ENCODE measurements at places on chromosomes 1 and 21.

DNA sequence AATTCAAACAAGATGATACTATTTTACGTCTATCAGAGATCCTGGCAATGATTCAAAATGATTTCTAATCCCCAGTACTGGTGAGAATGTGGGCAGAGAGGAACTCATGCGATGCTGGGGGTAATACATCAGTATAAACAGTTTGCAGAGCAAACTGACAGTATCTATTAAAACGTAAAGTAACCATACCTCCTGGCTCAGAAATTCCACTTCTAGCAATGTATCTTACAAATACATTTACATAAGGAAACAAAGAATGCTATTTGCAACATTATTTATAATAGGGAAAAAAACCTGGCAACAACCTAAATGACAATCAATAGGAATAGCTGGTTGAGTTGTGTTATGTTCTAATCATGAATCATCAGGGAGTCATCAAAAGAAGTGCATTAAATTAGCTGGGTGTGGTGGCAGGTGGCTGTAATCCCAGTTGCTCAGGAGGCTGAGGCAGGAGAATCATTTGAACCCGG, 15.9 kb downstream of the RCAN1 start:
- DNase-seq: peak; percentile 23

DNA sequence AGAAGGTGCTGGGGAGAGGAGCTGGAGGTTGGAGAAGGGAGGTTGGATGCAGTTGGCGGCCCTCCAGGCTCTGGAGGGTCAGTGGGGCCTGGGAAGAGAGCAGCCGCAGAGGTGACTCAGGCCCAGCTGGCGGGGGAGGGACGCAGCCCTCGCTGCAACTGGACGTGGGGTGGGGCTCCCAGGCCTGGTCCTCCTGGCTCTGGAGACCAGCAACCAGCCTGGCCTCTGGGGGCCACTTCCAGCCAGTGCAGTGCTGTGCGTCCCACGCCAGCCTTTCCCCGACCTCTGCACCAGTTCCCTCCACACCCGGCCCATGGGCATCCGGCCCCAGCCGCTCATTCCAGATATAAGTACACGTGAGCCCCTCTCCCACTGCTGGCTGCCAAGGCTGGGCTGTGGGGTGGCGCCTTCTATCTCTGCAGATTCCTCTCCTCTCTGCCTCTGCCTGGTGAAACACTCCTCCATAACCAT, 38.0 kb upstream of the COL18A1 start:
- peak; percentile 88 for DNase-seq

DNA sequence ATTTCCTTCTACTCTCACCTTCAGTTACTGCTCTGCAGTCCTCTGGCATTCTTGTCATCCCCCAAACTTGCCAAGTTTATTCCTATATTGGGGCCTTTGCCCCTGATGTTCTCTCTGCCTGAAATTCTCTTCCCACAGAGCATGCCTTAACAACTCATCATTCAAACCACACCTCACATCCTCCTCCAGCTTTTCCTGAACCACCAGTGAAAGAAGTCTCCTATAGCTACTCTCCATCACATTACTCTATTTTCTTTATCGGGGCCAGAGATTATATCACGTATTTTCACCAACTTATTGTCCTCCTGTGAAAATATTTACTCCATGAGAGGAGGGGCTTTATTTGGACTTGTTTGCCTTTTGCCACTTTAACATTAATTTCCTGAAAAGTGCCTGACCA, 32.1 kb downstream of the EXTL2 start:
- peak; percentile 90 for DNase-seq

DNA sequence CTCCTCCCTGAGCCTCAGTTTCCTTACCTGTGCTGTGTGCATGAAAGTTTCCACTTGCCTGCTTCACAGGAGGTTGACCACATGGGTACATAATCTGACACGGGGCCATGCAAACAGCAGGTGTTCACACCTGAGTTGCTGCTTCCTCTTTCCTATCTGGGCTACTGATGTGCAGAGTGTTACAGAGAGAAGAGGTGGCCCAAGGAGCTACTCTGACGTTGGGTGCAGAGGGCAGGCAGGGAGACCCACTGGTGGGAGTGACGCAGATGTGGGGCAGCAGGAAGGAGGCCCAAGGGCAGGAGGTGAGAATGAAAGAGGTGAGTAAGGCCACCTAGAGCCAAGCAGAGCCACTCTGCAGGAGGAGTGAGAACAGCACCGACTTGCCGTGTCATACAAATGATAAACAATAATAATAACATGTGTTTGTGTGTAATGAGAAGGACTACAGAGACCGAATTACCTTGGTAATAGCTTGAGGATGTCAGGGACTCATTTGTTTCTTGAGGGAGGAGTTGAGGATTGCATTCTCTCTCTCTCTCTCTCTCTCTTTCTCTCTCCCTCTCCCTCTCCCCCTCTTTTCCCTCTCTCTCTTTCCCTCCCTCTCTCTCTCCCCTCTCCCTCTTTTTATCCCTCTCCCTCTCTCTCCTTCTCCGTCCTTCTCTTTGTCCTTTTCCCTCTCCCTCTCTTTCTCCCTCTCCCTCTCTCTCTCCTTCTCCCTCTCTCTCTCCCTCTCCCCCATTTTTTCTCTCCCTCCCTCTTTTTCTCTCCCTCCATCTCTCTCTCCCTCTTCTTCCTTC, 87.4 kb upstream of the IGSF21 start:
- DNase-seq: no peak

DNA sequence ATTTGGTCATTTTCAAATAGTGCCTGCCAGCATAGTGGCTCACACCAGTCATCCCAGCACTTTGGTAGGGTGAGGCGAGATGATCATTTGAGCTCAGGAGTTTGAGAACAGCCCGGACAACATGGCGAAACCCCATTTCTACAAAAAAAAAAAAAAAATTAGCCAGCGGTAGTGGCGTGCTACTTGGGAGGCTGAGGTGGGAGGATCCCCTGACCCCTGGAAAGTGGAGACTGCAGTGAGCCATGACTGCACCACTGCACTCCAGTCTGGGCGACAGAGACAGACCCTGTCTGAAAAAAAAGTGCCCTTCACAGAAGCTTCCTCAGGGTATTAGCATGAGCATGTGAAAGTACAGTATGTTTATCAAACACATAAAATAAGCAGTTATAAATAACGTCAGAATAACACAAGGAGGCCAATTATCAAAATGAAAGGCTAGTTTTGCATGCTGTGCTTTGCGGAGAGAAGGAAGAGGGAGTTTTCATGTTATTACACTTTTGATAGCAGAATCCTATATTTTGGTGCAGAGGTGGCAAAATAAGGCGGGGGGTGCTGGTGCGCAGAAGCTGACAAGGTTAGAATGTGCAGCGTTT, 781 bp upstream of the METTL13 start:
- no peak for DNase-seq

- peak; percentile 34 for DNase-seq
Observed at GRCh38 chr1:153697191-153698019, 18.9 kb downstream of the NPR1 start.

GRCh38 chr1:184507604-184508280, 120.9 kb downstream of the C1orf21 start:
- peak; percentile 36 for DNase-seq

GRCh38 chr21:28066596-28067387, 925.9 kb downstream of the LTN1 start:
- no peak for DNase-seq

Data from AG10803 (cell line).